Head of caudate nucleus (tissue), 42 donors: ENCODE measurements at places on chromosomes 2 and 18.
A peak's percentile ranks its signal among the peaks of the same experiment; 100 is the strongest.

DNA sequence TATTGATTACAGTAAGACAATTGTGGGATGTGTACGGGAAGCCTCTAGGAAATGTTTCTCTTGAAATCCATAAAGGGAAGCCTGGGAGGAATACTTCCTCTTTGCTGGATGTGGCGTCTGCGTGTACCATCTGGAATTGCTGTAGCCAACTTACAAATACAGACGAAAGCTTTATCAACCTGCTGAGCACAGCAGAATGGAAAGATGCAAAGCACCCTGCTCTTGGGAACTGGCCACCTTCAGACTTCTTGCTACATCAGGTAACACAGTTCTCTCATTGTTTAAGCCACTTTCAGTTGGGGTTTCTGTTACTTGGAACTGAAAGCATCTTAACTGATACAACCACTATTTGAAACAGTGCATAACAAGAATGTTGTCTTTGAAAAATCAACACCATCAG, 213.8 kb downstream of the HRH4 start:
- no peak for DNase-seq

- no peak for DNase-seq
Measured at GRCh38 chr2:145741636-145742035, 1221.7 kb upstream of the ZEB2 start.

GRCh38 chr2:275466-275865, 10.7 kb downstream of the ACP1 start:
- peak; percentile 13 for DNase-seq

GRCh38 chr18:79379931-79380815, 15.6 kb upstream of the NFATC1 start:
- no peak for DNase-seq

GRCh38 chr2:199131136-199131655, 326.5 kb downstream of the SATB2 start:
- no peak for DNase-seq

DNA sequence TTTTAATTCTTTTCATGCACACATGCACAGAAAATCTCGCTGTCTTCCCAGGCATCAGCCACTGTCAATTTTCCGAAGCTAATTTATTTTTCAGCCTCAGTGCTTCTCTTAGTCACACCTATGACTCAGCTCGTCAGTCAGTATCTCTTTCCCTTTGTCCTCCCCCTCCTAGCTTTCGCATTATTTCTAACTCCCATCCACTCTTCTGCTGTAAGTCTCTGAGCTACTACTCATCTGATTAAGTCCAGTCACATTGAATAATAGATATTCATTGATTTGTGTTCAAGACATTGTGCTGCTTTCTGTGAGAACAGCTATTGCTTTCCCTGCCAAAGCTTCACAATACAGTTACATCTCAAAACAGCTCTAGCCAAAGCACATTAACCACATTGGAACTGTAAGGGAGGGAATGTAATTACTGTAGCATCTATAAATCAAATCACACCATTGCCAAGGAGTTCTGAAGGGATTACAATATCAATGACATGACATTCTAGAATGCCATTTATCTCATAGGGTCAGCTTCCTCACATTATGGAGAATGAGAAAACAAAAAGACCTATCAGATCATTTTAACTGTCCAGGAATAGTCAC, 89.4 kb downstream of the SCN3A start:
- DNase-seq, result no peak

GRCh38 chr2:186653511-186653910, 40.3 kb upstream of the FAM171B start:
- DNase-seq, result no peak

DNA sequence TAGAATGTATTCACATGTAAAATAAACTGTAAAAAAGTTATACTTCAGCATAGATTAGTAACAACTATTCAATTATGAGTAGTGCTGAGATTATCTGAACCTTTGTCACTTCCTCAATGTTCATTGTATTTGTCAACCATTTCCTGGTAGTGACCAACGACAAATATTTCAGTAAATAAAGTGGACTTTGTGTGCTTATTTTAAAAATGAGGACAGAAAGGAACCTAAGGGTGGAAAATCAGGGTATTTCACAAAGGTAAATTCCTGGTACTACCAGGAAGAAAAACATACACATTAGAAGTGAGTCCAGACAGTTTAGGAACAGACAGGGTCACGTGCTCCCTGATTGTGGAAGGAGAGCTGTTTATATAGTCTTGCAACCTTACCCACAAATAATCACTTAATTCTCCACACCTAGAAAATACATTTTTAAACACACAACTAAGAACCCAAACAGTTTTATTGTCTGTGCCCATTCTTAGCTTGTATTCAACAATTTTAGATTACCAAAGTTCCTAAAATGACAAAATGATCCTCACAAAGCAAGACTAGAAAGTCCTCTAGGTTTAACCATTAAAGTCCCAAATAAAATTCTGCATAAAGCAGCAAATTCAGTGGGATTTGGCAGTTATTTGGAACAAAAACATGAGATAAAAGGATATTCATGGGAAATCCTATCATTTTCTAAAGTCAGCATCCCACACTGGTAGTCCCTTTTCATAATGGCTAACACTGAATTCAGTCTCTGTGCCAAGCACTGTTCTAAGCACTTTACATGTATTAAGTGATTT, 28.2 kb downstream of the PELI1 start:
- DNase-seq, result no peak

GRCh38 chr2:5825686-5826085, 133.5 kb downstream of the SOX11 start:
- DNase-seq, result no peak

DNA sequence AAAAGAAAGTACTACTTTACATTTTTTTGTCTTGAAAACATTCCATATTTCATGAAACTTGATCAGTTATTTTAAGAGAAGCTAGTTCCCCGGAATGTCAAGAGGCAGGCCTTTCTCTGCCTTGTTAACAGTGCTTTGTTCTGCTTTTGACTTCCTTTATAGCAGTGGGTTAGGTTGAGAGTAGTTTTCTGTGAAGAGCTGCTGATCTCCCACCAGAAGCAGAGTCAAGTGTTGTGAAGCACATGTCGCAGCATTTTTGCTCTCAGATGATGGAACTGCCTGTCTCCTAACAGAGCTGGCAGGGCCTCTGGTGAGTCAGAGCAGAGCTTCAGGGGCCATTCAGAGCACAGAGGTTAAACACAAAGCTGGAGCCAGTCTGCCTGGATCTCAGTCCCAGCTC, 871.8 kb downstream of the SLC4A3 start:
- DNase-seq, result no peak

DNA sequence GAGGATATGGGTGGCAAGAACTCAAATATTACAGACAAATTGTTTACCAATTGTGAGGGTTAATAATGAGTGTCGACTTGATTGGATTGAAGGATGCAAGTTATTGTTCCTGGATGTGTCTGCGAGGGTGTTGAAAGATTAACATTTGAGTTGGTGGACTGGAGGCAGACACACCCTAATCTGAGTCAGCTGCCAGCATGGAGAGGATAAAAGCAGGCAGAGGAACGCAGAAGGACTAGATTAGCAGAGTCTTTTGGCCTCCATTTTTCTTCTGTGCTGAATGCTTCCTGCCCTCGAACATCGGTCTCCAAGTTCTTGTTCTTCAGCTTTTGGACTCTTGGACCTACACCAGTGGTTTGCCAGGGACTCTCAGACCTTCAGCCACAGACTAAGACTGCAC, 1503.7 kb downstream of the LRP1B start:
- no peak for DNase-seq

DNA sequence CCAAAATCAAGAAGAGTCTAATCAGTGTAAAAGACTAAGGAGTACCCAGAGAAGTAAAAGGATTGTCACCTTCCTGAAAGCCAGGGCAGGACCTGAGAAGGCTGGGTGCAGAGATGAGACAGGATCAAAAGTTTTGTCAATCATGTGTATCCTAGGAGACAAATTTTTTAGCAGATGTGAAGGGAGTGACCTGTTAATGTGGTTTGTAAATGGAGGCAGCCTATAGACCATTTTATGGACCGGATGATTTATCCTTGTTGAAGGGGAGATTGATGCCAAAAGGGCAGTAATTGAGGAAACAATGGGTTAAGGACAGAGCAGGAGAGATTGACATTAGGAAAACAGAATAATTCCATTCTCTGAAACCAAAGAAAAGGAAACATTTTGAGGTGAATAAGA, 813 bp downstream of the NDC80 start:
- no peak for DNase-seq

DNA sequence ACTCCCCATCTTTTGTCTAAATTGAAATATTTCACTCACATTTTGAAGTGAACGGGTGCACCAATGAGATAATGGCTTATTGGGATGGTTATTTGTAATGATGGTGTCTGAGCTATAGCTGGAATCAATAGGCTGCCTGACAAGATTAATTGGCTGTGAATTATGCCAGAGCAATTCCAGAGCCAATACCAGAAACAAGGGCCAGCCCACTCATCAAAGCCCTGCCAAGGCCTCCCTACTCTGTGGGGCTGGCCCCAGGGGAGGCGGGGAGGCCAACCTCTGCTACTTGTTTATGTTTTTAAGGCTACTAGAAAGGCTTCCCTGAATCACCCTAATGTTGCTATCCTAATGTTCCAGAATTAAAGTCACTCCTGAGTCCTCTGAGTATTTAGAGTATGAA, 29.1 kb upstream of the NEMP2 start:
- no peak for DNase-seq

DNA sequence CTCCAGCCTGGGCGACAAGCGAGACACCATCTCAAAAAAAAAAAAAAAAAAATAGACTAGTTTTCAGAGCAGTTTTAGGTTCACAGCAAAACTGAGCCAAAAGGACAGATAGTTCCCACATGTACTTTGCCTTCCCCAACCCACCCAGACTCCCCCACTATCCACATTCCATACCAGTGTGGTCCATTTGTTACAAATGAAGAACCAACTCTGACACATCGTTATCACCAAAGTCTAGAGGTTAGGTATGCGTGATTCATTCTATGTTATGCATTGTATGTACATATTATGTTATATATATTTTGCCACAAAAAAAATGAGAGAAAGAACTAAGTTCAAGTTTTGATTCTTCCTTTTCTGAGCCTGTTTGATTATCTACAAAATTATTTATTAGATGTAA, 3.5 kb downstream of the DUSP11 start:
- no peak for DNase-seq

- no peak for DNase-seq
Measured at GRCh38 chr2:241891988-241892298, 22.4 kb downstream of the RTP5 start.

DNA sequence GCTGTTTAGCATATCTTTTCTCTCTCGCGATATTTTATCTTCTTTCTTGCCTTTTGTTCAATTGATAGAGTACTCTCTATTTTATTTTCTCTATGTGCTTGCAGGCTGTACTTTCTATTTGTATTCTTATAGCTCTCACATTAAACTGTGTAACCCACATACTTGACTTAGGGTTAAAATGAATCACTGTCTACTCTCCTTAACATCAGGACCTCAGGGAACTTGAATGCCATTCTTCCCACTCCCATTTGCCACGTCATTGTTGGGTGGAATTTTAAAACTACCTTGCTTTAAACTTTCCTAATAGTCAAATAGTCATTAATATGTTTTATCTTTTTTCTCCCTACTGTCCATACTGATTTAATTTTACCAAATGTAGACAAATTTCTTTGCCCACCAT, 269.7 kb downstream of the ALPK2 start:
- no peak for DNase-seq

- DNase-seq, result no peak
Measured at GRCh38 chr18:62978251-62979049, 263.1 kb downstream of the PHLPP1 start.

DNA sequence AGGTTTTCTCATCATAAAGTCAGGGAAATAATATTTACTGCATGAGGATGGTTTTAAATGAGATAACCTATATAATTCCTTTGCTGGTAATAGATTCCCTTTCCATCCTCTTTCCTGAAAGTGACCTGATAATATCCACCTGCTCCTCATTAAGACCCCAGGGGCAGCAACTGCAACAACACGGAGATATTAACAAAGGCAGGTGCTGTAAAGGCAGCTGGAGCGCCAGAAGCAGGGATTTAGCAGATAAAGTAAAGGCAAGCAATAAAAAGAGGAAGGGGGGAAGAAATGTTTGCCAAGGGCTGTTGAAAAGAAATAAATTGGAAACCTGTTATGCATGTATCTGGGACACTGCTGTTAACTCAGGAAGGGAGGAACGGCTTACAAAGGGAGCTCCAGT, 472.6 kb upstream of the KLHL29 start:
- DNase-seq, result no peak

DNA sequence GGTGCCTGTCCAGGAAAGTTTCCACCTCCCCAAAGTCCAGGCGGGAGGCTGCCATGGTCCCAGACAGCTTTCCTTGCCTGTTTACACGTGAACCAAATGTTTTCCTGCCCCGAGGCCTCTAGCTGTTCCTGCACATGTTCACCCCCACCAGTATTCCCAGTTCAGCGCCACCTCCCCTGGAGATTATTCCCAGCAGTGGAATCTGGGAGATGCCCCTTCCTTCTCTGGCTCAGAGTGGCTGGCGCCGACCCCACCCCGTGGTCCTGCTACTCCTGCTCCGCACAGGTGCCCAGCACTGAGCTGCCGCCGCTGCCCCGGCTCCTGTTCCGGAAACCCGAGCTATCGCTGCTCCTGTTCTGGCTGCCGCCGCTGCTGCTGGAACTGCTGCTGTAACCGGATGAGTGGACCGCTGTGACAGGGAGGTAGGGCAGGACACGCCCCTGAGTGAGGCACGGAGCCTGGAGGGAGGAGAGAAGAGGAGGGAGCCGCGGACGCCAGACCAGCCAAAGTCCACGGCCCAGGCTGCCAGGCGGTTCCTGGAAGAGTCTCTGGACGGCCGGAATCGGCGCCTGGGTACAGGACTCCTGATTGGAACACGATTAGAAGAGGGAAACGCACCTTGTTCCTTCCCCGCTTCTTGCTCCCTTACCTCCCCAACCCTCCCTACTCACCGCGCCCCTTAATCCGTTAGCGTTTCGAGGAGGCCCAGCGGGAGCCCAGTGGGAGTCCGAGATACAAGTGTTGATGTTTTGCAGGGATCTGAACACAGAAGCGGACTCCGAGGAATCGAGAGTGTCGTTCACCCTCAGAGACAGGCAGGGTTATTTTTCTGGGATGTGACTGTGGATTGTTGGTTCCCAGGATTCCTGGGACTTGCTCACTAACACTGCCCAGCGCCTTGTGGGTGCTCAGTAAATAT, at the start of gene PDE11A:
Gene PDE11A (minus strand): TSS at position 395 of the 919 bp plus-strand sequence. CDS start 340 bp downstream, at position 55.
- DNase-seq, result peak; percentile 10

DNA sequence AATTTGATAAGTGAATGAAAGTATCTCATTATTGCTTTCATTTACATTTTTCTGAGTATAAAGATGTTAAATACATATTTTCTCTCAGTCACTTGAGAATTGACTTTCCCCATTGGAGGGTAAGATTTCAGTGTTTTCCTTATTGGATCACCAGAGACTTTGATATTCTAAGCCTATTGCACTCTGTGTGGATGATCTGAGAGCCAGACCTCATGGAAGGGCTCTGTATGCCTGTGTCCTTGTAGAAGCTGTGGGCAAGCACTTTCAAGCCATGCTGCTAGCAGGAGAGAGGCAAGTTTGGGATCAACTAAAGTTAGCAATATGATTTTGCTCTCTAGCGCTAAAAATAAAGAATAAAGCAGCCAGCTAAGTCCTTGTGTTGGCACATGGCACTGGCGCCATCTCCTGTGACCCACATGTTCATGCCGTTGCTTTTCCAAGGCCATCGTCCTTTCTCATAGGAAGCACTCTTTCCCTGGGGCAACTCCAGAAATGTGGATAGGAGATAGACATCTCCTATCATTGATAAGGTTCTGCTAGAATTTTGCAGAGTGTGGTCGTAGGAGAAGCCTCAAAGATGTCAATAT, 72.6 kb downstream of the AOX1 start:
- DNase-seq, result no peak
